ENCODE measurements at places on chromosomes 2 and 18. TPM values are rescaled to one million over a fixed set of nuclear protein-coding genes. Genes with fewer than 3 reads are reported as not detected.

DNA sequence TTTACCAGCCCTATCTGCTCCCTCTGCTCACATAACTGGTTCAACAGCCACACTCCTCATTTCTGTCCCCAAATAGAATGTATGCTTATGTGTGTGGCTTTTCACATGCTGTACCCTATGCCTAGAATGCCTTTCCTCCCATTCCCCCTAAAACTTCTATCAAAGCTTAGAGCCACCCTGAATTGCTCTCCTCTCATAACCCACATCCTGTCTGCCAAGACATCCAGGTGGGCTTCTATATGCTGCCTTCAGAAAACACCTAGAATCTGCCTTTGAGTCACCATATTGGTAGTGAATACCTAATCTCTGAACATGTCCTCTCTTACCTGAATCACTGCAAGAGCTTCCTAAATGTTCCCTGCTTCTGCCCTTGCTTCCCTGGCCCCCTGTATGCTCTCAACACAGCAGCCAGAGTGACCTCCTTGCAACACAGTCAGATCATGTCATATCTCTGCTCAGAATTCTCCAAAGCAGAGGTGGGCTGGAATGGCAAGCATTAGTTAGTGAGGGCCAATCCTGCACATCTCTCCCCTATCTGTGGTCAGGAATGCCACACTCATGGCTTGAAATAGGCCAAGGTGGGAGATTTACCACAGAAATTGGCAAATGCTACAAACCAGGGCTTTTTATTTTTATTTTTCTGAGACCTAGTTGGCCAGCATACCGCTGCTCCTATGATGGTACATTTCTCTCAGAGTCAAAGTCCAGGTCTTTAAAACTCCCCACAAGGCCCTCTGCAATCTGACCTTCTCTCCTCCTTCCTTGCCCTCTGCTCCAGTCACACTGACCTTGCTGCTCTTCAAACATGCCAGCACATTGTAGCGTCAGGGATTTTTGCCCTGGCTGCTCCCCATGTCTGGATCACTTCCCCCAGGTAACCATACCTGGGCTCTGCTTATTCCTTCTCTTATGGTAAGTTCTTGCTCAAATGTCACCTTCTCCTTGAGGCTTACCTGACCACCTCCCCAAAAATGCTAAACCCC is 111.8 kb upstream of the STON1 start:
- DNase-seq: no peak

GRCh38 chr2:7057865-7058400 is 140.7 kb downstream of the RNF144A start:
- no peak for DNase-seq

DNA sequence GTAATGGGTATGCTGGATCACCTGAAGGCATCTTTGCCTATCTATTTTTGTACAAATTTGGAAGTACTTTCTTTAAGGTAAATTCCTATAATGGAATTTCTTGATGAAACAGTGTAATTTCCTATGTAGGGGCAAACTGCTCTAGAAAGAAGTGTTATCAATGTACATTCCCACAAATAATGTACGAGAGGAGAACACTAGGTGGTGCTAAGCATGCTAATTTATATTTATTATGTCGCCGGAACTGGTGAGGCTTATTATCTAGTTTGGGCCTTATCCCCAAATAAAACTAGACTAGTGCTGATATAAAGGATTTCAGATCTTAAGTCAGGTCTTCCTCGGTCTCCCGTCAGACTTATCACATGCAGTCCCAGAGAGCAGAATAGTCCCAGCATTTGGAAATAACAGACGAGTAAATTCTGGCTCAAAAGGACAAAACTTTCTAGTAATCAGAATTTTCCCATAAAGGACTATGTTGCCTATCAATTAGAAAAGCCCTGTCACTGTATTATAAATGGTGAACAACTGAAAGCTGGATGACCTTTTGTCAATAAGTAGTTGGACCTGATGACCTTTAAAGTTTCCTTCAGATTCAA is 86.9 kb upstream of the RBBP8 start:
- no peak for DNase-seq

DNA sequence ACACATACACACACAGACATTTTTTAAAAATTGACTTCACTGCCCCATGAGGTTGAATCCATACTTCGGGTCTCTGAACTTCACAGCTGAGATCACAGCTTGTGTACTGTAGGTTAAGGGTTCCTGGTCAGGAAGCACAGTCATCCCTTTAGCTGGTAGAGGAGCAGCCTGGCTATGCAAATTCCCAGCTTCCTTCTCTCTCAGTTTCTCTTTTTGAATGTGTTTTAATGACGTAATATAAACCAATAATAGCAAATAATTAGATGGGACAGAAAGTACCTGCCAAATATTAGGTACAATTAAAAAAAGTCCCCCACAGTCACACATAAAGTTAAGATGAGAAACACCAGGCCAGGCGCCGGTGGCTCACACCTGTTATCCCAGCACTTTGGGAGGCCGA is 178.7 kb downstream of the ZNF385B start:
- no peak for DNase-seq

DNA sequence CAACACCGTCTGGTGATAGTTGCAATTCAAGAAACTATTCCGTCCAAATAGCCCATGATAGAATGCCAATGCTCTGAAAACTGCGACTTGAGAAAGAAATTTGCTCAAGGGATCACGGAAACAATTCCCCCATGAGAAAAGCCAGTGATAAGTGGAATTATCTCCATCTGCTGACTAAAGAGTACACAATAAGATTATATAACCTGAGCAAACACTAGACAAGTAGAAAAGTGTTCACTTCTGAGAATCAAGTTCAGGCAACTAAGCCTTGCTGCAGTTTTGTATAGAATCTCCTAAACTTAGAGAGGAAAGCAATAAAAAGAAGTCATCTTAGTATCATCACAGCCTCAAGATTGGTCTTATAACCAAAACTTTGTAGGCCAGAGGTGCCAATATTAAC is 336.3 kb upstream of the NRXN1 start:
- DNase-seq: no peak

Gene RIF1
- 26.6 TPM for total RNA-seq

Gene SMAD2
- 98.2 TPM for total RNA-seq

All from kidney epithelial cell (primary cell).